Mesenchymal stem cell (in vitro differentiated cells and primary cell): ENCODE measurements at places on chromosomes 2 and 18.

- DNase-seq = no peak
Observed at GRCh38 chr2:217366266-217366895, 506.5 kb upstream of the TNP1 start.

DNA sequence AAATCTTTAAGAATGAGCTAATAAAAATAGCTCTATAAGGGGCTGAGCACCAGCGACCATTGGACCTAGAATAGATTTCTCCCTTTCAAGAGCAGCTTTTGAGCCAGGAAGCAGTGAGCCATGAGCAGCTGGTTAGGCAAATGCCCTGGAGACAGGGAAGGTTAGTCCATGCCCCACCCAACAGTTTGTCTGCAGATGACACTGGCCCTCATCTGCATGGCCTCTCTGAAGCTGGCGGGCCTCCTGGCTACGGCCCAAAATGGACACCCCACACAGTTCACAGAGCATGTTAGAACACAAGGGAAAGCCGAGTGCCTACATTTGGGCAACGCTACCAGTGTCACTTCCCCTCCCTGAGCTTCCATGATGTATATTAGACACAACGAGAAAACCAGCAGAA, 201.1 kb downstream of the MGAT5 start:
- DNase-seq = no peak

GRCh38 chr2:182999348-183000028, 38.8 kb downstream of the NCKAP1 start:
- DNase-seq = no peak

- no peak for DNase-seq
Observed at GRCh38 chr2:145339646-145340045, 819.7 kb upstream of the ZEB2 start.

DNA sequence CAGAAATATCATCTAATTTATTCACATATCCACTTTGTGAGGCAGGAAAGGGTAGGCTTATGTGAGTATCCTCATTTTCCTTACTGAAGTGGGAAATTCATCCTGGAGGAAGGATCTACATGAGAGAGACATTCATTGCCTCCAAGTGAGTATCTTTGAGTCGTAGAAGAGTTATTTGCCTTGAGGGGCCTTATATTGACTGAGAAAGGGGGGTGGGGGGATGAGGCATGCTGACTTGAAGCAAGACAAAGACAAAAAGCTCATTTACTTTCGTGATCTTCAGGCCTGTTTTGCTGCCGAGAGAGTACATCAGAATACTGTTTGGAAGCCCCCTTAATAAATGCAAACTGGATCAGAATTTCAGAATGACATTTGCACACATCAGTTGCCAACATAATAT, 17.6 kb upstream of the NEDD4L start:
- no peak for DNase-seq

- peak; percentile 88 for DNase-seq
Observed at GRCh38 chr18:70234667-70235459, 29.4 kb upstream of the RTTN start.

DNA sequence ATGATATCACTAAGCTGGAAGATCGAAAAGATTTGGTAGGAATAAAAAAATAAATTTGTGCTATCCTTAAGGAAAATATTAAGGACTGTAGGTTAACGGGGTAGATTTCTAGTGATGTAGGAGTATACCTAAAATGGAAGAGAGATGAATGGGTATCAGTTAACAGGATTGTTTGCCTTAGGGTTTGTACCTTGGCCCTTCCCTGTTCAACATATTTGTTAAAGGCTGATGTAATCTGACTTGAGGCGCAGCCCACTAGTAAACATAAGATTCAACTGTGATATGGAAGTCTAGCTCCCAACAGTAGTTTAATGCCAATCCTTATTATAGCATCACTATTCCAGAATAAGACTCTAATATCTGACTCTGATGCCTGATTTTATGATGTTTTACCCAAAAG, 685.2 kb downstream of the DCC start:
- DNase-seq = no peak

DNA sequence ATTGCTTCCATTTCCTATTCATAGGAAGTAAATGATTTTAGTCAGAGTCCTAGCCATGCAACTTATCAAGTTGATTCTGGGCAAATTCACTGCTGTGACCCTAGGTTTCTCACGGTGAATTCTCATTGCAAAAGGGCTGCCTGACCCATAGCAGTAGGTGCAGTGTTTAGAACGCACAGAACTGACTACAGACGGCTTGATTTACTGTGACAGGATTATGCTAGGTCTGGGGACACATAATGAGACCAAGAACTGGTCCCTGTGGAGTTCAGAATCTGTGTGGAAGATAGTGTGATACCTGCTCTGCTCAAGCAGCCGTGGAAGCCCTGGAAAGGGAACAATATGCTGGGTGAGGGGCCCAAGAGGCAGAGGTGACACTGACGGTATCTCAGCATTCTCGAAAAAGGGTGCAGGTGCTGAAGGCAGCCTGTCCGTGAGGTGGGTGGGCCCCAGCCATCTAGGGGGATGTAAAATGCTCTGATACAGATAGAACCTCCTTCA, 46.4 kb downstream of the ABCG8 start:
- DNase-seq = no peak

DNA sequence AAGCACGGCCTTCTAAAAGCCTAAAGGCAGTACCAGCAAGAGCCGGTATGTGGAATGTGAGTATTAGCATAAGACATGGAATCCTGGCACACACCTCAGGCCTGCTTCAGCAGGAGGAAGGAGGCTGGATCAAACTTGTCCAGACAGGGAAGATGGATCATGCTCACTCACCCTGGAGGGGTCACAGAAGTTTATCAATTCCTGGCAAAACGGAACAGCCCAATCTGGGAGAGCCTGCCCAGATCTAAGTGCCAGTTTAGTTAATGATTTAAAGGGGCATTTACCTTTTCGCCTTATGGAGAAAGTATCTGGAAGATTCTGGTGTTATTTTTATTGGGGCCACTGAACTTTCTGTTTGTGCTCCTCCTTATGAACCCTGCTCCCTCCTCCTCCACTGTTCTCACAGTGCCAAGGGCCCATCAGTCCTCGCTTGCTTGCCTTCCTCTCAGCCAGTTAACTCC, 58.3 kb upstream of the NFE2L2 start:
- no peak for DNase-seq

DNA sequence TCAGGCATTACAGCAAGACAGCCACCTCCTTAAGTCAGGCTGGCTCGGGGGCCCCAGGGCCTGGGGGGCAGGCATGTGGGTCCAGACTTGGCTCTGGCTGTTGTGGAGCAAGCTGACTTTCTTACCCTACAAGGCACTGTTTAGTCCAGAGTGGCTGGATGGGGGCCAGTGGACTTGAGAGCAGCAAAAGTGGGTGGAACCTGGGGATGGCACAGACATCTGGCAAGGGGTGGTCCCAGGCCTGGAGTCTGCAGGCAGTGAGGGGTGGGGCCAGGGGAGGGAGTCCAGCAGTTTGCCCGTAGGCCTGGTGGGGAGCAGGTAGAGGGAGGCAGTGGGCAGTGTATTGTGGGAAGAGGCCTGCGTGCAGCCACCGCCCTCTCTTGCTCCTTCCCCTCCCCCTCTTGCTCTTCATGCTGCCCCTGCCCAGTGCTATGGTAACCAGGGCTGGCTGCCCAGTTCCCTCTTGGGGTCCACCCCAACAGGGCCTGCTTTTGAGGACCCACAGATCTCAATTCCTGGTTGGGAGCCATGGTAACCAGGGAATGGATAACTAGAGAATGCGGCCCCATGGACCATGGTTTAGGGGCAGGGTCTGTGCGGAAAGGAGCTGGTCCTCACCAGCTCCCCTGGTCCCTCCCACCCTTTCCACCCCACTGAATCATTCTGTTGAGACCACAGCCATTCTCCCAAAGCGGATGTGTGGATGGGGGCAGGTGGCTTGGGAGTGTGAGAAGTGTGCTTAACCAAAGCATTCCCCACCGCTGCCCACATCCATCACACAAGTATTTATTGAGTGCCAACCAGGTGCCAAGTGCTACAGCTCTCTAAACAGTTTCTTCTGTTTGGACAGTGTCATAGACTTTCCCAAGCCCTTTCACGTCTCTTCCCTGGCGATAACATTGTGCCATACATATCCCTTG, 19.3 kb downstream of the SPEG start:
- DNase-seq = peak; percentile 60

DNA sequence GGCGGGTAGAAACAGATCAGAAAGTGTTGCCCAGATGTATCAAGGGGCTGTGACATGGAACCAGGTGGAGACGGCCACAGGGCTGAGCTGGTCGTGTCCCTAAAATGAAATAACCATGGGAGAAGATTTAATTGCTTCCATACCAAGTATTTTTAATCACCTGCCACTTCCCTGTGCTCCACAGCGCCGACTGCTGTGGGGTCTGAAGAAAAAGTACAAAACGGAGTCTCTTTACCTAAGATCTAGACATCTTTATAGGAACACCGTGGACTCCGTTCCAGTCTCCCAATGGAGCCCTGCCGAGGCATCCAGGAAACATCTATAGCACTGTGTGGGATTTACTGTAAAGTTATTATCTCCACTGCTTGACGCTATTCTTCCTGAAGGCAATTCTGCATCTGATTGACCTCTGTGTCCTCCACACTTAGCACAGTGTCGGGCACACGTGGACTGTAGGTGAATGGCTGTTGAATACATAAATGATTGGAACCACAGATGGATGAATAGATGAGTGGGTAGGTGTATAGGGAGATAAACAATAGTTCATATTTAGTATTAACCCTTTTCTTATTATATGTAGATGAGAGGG, 21.6 kb upstream of the GYPC start:
- no peak for DNase-seq

GRCh38 chr2:43000242-43001054, 208.1 kb upstream of the HAAO start:
- DNase-seq = no peak

DNA sequence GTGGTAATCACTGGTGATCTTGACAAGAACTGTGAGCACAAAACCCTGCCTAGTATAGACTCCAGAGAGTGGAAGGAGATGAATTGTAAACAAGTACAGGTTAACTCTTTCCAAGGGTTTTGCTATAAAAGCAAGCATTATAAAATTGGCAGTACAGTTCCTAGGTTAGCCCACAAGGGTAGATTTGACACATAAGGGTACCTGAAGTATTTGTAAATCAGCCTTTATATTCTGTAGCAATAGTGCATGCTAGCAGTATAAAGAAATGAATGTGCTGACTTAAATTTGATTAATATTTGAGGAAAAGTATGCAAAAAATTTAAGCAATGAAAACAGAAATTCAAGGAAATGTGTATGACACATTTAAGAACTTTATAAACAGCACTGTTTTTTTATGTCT, 42.4 kb downstream of the SP3 start:
- DNase-seq = no peak

DNA sequence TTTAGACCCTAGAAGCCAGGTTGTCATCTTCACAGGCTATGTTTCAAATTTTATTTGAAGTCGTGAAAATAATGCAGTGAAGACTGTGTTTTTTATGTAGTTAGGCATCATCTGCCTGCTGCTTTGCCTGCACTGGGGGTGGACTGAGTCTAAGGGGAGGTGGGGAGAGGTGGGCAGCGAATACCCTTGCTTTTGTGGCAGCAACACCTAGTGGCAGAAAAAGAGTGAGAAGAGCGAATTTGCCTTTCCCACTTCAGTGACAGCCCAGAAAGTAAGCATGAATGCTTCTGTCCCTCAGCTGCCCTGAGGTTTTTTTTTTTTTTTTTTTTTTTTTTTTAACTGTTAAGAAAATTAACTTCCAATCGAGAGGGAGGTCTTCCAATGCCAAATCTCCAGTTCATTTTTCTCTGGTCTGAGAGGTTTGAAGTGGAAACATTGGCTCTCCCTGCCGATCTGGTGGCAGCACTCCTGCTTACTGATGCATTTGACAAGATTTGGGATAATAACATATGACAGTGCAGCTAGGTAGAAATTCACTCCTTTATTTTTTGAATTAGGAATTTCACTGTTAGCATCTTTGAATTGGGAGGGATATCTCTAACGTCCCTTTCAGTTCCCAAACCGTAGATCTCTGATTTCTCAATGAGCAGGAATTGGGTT, 60.3 kb upstream of the LYPD6B start:
- DNase-seq = no peak

DNA sequence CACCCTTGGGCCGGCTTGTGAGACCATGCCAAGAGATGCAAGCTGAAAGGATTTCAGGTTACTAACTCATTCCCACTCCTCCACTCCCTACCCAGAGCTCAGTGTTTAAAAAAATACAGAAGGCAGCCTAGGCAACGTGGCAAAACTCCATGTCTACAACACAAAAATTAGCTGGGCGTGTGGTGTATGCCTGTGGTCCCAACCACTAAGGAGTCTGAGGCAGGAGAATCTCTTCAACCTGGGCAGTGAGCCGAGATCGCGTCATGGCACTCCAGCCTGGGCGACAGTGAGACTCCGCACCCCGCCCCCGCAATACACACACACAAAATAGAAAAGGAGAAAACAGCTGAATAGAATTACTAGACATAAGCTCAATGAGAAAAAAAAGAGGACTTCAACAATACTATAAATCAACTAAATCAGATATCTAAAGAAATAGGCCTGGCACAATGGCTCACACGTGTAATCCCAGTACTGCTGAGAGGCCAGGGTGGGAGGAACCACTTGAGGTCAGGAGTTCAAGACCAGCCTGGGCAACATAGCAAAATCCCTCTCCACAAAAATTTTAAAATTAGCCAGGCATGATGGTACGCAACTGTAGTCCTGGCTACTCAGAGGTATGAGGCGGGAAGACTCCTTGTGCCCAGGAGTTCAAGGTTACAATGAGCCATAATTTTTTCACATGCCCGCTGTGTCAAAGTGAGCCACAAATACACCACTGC, 10.1 kb downstream of the IWS1 start:
- DNase-seq = no peak

DNA sequence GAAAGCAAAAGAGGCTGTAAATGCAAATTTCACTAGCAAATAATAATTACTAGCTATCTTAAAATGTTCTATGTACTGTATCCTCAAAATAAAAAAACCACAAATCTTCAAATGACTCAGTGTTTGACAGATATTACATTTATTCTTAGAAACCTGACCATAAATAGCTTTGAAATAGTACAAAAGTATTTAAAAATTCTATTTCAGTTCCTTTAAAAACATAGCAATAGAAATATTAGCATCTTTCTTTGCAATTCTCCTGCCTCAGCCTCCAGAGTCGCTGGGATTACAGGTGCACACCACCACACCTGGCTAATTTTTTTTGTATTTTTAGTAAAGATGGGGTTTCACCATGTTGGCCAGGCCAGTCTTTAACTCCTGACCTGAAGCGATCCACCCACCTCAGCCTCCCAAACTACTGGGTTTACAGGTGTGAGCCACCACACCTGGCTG, 50.6 kb downstream of the MSH6 start:
- DNase-seq = no peak
